Stimulated activated naive CD4-positive, alpha-beta T cell treated with Interleukin-2 at 50 U/mL for 16 hours (primary cell): ENCODE measurements at places on chromosomes 13 and 19.
A peak's percentile ranks its signal among the peaks of the same experiment; 100 is the strongest.

DNA sequence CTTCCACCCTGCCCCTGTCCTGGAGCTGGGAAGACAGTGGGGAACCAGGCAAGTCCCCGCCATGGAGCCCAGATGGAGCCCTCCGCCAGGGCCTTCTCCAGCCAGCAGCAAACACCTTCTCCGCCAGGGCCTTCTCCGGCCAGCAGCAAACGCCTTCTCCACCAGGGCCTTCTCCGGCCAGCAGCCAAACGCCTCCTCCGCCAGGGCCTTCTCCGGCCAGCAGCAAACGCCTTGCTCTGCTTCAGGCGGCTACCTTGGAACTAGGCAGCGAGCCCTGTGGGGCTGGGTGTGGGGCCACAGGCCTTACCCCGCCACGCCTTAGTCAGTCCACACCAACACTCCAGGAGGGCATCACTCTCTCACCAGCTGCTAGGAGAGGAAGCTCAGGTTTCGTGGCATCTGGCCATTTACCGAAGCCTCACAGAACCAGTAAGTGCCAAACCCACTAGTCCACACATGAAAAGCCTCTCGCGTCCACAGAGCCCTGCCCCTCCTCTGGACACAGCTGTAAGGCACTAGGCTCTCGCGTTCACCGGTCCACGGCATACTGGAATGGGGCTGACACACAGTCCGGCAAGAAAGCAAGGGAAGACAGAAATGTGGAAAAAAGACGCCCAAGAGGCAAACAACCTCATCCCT is 41.0 kb downstream of the MLLT1 start:
- no peak for DNase-seq

DNA sequence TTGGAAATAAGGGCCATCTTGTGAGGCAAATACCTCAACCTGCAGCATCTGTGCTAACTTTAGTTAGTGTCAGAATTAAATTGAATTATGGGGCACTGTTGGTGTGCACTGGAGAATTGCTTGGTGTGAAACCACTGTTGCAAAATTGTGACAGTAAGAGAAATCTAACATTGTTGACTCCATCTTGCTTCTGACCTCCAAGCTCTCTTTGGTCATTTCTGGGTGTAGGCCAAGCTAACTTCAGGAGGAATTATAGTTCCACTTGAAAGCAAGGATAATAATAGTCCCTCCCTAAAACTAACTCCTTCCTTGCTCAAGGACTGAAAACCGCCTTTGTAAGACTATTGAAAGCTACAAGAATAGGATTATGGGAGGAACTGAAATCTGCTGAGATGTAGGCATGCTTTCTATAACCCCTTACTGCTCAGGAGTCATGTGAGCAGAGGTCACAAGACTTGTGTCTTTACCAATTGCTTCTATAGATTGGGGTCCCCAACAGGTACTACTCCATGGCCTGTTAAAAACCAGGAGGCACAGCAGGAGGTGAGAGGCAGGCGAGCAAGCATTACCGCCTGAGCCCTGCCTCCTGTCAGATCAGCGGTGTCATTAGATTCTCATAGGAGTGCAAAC is 24.9 kb upstream of the GAS6 start:
- no peak for DNase-seq

DNA sequence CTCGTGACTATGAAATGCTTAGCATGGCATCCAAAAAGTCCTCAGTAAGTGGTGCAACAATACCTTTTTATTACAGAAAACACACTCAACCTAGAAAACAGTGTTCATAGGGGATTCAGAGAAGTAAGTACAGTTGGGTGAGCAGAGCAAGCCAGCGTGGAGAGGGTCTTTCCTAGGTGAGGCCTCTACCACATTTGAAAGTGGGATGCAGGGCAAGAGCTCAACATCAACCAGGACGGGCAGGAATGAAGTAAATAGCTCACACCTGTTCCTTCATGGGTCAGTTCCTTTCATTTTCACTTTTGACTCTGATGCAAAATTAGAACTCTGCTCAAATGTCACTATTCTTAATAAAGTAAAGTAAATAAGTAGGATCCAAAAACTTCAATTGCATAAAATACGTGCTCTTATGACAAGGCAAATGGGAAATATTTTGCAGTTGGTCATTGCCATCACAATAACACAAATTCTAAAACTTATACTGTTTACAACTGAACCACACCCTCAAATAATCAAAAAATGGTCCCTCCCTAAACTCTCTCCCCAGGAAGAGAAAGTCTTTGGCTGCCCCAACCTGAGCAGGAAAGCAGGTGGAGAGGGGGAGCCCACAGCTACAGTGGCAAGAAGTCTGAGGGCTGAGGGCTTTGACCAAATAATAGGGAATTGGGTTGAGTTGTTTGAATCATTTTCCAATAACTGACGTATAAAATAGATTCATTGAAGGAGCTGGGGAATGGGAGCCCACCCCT is 20.2 kb downstream of the CHAMP1 start:
- DNase-seq, result no peak

GRCh38 chr19:15010501-15011300 is 31.0 kb upstream of the SLC1A6 start:
- DNase-seq, result no peak

GRCh38 chr13:46289260-46289955 is 77.7 kb downstream of the LRRC63 start:
- no peak for DNase-seq

DNA sequence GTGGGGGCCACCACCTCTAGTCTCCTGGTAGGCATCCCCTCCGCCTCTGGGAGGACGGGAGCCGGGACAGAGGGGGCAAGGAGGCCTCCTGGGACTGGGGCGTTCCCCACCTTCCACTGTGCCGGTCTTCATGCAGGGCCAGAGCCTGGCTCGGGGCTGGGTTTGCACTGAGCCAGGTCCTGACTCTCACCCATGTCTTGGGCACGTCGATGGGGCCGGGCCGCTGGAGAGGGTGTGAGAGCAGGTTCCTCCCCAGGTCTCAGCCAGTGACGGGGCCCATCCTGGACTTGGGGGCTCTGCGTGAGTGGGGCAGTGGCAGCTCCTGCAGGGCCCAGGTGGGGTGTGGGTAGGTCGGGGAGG is 26.6 kb downstream of the ATP11A start:
- no peak for DNase-seq

GRCh38 chr19:4456843-4457653 is 546 bp downstream of the UBXN6 start:
- peak; percentile 54 for DNase-seq

GRCh38 chr13:46303742-46304385 is 83.2 kb downstream of the RUBCNL start:
- DNase-seq, result no peak

DNA sequence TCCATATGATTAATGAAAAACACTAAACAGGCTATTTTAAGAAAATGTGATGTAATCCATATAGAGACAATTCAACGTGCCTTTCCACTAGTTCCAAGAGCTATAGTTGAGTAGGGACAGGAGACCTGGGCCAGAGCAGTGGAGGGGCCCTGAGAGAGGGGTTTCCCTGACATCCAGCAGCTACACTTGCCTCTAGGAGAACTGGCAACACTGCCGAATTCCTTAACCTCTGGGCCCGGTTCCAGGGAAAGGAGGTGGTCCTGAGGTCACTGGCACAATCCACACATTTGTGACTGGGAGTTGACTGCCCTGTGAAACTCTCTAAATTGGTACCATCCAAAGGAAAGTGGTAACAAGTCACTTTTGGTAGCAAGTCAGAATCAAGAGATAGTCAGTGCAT is 264.4 kb downstream of the DCLK1 start:
- no peak for DNase-seq

DNA sequence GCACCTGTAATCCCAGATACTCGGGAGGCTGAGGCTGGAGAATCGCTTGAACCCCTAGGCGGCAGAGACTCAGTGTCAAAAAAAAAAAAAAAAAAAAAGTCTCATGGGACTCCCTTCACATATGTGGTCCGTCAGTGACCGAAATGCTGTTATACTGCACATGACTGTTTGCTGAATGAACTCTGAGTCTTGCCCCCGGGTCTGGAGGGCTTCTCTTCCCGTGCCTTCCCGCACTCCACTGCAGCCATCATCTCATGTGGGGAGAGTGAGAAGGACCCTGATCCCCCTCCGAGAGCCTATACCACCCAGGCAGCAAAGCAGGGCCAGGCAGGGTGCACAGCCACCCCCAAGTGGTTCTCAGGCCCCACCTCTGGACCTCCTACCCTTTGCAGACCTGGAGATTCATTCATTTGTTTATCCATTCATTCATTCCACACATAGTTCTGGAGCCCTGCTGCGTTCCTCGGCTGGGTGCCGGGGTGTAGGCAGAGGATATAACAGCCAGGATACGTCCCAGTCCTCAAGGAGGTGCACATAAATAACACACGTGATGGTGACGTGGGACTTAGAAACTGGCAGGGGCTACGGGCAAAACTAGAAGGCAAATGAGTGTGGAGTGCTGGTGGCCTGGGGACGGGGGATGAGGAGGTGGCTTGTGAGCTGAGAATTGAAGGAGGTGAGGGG is 14.2 kb downstream of the NDUFA11 start:
- DNase-seq, result no peak

DNA sequence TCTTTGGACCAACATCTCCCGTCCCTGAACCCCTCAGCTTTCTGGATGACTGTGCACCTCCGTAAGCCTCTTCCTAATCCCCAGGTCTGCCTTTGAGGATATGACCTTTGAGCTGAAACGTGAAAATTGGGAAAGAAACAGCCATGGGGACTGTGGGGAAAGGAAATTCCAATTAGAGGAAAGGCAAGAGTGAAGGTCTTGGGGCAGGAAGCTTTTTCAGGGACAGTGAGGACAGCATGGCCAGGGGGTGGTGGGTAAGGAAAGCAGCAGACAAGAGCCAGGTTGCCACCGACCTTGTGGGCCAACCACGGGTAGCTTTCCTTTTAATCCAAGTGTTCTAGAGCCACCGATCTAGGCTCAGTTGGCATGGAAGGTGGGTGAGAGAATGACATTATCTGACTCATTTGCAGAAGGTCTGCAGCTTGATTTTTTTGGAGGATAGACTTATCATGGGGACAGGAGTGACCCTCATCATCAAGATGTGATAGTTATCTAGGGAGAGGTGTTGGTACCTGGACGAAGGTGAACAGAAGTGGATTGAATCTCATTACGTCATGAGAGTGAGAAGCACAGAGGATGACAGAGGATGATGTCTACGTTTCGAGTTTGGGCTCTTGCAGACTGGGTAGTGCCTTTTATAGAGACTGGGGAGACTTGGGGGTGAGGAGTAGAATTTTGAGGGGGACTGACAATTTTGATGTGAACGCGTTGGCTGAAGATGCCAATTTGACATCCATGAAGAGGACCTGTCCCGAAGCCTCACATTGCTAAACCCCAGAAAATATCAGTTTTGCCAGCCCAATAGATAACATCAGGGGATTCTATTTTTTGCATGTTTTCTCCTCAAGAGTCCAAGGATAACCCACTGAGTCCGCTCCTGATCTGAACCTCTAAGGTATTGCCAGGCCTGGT is 136.7 kb upstream of the PEG3 start:
- DNase-seq, result no peak

- DNase-seq, result no peak
Observed at GRCh38 chr19:7545904-7546303, 10.4 kb downstream of the PNPLA6 start.

- DNase-seq, result no peak
Observed at GRCh38 chr19:54708781-54709180, 15.5 kb upstream of the KIR3DL3 start.

- DNase-seq, result no peak
Observed at GRCh38 chr13:37526710-37527473, 71.7 kb downstream of the POSTN start.

DNA sequence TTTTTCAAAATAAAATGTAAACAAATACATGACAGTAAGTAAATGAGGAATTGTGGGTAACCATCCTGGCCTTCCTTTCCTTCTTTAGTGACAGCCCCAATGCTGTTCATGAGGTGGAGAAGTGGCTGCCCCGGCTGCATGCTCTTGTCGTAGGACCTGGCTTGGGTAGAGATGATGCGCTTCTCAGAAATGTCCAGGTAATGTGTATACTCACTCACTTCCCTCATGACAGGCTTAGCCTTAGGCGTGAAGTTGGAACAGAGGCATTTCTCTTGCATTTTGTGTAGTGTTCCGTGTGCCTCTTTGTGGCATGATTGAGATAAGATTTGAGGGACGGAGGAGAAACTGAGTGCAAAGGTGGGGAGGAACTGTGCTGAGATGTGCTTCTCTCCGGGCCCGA is 12.0 kb downstream of the NAXD start:
- DNase-seq, result no peak

- DNase-seq, result no peak
Observed at GRCh38 chr19:45745606-45746005, 12.4 kb downstream of the MEIOSIN start.

- DNase-seq, result no peak
Observed at GRCh38 chr13:94607939-94608338, 6.3 kb downstream of the GPR180 start.

DNA sequence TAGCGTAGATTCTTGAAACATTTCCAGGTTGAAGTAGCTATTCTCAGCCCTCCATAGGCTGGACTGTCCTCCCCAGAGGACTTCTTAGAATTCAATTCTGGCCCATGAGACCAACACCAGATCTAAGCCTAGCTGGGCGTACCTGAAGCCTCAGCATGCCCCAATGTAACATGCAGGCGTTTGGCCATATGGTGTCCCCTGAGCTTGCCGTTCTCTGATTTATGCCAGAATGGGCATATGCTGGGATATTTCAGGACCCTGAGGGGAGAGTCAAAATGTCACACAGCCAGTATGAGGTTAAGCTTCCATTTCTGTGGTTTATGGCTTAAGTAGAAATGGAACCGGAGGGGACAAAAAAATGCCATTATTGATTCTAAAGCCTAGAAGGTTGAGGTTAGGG is 317.7 kb upstream of the OBI1 start:
- no peak for DNase-seq

GRCh38 chr13:60441761-60442160 is 44.7 kb downstream of the TDRD3 start:
- no peak for DNase-seq

- no peak for DNase-seq
Observed at GRCh38 chr19:1590641-1591397, 1.8 kb downstream of the MBD3 start.

GRCh38 chr13:20297181-20297580 is 65.1 kb upstream of the GJB6 start:
- no peak for DNase-seq

DNA sequence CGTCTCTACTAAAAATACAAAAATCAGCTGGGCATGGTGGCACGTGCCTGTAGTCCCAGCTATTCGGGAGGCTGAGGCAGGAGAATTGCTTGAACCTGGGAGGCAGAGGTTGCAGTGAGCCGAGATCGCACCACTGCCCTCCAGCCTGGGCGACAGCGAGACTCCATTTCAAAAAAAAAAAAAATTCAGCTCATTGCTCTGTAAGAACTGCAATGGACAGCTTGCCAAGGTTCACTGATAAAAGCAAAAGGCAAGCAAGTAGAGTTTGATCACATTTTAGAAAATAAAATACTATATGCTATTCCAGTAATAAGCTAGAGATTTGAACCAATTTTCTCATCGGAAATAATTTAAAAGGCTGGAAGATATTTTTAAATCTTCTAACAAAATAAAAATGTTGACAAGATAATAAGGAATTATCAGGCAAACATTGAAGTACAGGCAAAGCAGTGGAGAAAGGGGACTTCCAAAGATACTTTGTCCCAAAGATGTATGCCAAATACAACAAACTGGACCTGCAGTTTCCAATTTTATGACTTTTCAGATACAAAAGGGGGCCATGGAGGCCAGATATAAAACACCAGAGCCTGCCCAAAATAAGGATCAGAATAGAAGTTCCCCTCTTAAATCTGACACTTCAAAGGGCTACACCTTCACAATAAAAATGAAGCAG is 29.6 kb downstream of the SLC6A16 start:
- no peak for DNase-seq
